ENCODE measurements at places on chromosomes 16 and 17.

GRCh38 chr17:173166-173911 is 8.1 kb downstream of the DOC2B start:
- no peak for DNase-seq

DNA sequence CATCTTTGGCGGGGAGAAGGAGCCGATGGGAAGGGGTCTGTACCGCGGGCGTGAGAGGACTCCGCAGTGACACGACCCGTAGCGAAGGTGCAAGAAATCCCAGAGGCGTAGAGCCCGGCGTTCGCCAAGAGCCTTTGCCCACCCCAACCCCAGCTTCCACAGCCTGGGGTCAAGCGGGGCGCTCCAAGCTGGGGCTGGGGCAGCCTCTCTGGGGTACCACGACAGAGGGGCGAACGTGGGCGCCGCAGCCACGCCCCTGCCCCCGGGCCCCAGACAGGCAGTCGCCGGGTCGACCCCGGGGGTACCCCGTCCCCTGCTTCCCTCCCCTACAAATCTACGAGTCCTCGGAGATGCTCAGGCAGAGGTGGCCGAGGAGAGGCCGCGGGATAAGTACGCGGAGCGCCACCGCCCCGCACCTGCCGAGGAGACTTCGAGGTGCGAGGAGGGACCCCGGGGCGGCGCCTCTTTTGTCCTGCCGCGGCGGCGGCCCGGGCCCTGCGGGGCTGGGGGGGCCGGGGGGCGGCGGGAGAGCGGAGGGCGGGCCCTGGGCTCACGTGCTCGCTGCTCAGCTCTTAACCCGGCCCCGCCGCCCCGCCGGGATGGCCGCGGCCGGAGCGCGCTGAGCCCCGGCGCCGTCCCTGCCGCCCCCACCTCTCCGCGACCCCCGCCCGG is at the start of gene ADAM11:
TSS of gene ADAM11 (plus strand) at position 575 of the 672 bp plus-strand sequence. CDS start 212 bp downstream, outside the sequence.
- no peak for DNase-seq

DNA sequence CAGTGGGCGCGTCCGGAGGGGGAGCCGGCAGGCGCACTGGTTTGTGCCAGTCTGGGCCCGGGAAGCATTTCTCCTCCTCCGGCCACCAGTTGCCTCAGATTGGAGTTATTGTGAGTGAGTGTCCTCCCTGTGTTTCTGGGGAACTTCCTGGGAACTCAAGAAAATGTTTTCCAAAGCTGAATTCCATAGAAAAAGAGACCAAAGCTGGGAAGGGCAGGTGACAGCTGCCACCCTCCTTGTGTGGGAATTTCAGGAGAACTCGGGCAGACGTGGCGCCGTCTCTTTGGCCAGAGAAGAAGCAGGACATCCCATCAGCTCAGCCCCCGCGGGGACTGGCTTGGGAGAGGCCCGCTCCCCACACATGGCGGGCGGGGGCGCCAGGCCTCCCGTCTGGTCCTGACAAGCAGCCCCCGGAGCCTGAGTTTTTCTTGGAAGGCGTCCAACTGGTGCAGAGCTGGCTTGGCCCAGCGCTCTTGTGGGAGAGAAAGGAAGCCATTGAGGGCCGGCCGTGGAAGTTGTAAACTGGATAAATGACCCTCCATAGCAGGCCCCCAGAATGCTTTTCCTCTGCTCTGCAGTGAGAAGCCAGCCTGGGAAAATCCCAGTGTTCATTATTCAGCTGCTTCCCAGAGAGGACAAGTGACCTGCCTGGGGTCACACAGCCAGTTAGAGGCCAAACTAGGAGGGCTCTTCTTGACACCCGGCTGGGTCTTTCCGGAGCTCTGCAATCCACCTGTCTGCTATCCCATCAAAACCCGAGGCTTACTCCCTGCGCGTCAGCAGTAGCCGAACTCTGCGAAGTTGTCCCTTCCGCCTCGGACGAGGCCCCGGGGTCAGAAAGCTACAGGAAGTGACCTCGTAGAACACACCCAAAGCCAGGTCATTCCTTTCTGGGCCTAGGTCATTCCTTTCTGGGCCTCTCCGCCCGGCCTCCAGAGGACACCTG is 39.2 kb upstream of the GSE1 start:
- no peak for DNase-seq

DNA sequence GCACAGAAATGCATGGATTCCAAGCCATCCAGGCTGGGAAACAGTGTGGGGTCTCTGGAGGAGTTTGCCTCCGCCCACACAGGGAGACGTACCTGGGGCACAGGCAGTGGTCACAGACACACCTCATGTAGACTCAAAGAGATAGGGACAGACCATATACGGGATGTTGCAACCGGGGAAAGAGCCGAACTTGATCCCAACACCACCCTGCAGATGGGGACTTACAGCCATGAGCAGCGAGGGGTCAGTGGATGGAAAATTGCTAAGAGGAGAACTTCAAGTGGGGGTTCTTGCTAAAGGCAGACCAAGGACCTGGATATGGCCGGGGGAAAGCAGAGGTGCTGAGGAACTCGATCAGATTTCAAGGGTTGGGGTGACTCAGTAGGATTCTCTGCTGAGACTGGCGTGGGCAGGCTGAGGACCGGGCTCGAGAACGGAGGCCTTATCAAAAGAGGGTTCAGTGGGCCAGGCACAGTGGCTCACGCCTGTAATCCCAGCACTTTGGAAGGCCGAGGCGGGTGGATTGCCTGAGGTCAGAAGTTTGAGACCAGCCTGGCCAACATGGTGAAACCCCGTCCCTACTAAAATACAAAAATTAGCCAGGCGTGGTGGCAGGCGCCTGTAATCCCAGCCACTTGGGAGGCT is 12.0 kb upstream of the DNAH17 start:
- no peak for DNase-seq

GRCh38 chr17:12637745-12638651 is 27.7 kb upstream of the MYOCD start:
- DNase-seq = no peak

GRCh38 chr16:50696126-50696525 is 2.7 kb downstream of the NOD2 start:
- DNase-seq = no peak

- DNase-seq = no peak
Measured at GRCh38 chr16:82748026-82748425, 121.3 kb downstream of the CDH13 start.

DNA sequence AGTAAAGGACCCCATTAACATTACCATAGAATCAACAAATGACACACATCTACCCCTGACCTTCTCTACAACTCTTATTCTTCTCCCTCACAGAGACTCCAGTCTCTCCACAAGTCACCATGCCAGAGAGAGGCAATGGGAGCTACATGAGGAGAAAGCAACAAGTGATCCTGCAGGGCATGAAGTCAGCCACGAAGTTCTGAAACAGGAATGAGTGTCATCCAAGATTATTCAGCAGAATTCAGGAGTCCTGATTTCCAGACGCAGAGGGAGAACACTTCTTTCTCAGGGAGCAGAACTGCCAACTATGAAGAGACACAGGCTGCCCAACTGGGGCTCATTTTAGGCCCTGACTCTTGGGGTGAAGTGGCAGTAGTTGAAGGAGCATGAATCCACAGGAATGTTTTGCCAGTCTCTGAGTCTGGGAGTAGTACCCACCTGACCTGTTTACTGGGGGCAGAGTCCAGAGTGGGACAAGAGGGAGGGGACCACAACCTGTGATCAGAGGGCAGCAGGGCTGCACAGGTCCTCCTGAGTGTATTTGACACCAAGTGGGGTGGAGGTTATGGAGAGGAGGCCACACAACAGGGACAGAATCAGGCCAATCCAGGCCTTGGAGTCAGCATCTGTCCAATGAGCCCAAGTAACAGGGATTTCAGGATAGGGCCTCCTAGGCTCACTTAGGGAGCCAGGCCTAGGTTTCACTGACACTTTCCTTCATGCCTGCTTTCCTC is 2.4 kb upstream of the MTMR4 start:
- no peak for DNase-seq

GRCh38 chr17:32814836-32815235 is 62.1 kb downstream of the MYO1D start:
- DNase-seq = no peak

GRCh38 chr16:11072420-11073153 is 128.2 kb downstream of the CLEC16A start:
- DNase-seq = no peak

Measured in T-helper 22 cell (primary cell).